ENCODE measurements at places on chromosomes 4 and X.
A peak's percentile ranks its signal among the peaks of the same experiment; 100 is the strongest.

DNA sequence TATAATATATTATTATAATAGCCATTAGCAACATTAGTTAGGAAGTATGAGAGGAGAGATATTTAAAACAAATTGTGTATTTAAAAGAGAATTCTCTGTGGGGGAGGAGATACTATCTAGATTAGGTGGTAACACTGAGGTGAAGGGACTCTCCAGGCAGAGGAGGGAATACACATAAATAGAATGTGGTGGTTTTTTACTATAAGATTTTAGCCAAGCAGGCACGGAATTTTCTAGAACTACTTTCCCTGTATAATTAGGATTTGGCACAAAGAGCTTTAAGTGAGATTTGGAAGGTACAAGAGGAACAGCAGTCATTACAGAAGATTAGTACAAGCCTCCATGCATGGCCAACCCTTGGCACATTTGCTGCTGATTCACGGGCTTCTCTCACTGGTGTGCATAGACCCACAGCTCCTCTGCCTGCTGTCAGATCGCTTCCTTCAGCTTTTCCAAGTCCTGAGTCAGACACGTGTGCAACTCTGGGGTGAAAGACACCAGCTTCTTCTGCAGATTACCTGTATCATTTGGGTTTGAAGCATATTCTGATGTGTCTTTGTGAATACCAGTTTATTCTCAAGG is 685.5 kb downstream of the KCTD8 start:
- peak; percentile 39 for DNase-seq

DNA sequence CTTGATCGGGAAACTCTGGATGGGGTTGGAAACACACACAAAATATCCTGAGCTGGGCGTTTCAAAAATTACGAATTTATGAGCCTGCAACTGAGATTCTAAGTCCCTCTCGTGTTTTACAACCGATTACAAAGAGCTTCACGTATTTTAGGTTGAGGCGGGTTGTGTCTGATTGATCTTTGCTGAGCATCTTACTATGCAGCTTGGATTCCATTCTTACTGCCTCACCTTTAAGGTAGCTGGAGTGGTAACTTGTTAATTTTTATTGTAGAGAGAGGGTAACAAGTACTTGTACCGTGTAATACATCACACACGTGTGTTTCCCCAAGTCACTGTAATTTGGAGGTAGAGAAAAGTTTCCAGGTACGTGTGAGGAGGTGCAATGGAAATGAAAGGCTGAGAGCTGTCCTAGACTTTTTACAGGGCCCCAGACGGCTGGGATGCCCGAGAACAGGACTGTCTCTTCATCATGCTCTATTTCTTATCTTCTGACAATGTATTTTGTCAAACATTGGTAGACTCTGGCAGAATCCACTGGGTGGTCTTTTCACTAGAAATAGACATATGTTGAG is 97.8 kb upstream of the TENM3 start:
- DNase-seq = peak; percentile 5

- peak; percentile 57 for DNase-seq
These were observed 136.2 kb upstream of the RPS6KA3 start for GRCh38 chrX:20402956-20403355.

GRCh38 chr4:147778942-147779341 is 47.1 kb downstream of the ARHGAP10 start:
- no peak for DNase-seq

DNA sequence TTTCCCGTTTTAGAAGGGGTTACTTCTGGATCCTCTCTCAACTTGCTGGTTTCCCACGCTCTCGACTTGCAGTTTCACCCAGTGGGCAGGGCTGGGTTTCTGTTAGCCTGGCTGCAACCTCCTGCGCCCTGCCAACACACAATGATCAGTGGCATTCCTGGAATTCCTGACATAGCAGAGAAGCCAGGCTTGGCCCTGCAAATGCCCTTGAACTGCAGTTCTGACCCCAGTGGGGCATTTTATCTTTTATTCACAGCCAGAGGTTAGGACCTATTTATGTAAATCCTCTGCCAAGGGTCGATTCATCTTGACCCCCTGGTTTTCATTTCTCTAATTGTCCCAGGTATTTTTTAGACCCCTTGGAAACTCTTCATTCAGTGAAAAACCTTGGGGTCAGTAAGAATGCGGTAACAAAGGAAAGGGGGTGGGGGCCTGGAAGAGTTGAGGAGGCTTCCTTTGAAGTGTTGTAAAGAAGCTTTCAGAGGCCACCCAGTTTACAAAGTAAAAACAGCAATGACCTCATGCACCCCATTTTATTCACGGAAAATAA is 217.6 kb downstream of the ZNF674 start:
- DNase-seq = no peak

- no peak for DNase-seq
These were observed 166.0 kb downstream of the ANTXR2 start for GRCh38 chr4:79907001-79907400.

DNA sequence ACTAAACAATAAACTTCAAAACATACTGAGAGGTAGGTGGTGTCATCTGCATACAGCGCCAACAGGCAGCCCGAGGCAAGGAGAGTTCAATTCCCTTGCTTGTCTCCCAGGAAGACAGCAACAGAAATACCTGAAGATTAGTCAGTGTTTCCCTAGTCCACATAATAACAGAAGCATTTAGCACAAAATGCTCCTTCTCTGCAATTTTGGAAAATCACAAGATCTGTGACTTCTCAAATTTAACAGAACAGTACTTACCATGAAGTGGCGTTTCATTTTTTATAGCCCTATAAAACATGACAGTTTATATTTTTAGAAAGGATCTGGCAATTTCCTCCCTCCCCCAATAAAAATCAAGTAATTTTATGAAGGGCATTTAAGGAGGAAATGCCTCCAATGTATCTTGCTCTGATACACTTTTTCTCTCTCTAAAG is 67.1 kb upstream of the MYOZ2 start:
- peak; percentile 18 for DNase-seq

GRCh38 chr4:150123796-150124677 is 45.8 kb downstream of the DCLK2 start:
- DNase-seq = peak; percentile 39

GRCh38 chr4:714087-714486 is 8.5 kb downstream of the PCGF3 start:
- DNase-seq = no peak

DNA sequence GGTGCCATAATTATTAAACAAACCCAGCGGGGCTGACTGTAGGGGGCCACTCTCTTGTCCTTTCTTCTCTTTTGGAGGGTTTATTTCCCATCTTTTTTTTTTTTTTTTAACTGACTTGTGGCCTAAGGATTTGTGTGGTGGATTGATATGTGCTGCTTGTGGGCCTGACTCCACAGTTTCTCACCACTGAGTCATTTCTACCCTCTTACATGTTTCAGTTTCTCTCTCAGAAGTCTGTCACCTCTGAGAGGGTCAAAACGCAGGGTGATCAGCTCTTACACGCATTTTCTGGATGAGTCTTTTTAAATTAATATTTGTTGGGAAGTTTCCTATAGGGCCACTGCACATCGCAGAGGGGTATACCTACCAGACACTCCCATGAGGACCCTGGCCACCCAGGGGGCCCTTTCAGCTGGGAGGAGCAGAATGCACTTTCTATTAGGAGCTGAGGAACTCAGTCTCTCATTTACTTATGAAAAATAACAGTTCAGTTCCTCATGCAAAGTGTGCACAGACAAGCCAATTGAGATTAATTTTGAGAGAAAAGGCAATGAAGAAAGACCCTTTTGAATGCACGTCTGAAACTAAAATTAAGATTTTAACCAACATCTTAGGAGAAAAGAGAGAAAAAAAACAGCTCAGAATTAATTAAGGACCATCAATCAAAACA is 407.9 kb downstream of the TECRL start:
- no peak for DNase-seq

DNA sequence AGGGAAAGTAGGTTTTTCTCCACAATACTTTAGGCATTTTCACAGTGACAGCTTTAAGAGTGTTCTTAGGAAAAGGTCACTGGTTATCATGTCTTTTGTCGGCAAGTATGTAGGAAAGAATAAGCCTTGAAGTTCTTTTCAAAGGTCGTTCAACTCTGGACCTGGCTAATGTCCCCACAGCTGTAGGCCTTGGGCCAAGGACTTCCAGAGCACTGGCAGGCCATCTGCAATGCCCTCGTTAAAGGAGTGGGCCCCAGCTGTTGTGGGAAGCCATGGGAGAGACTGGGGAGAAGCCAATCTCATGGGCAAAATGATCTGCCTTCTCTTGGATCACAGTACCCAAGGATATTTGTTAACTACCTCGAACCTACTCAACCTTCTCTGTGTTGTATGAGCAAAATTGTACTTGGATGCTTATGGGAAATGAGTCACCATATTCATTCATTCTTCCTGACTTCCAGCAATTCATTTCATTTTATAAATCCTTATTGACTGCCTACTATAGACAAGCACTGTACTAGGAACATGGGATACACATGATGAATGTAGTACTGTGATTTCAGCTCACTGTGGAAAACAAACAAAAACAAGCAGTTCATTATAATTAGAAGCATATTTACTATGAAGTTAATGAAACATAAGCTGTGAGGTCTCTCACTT is 141.1 kb upstream of the KIT start:
- DNase-seq = no peak

DNA sequence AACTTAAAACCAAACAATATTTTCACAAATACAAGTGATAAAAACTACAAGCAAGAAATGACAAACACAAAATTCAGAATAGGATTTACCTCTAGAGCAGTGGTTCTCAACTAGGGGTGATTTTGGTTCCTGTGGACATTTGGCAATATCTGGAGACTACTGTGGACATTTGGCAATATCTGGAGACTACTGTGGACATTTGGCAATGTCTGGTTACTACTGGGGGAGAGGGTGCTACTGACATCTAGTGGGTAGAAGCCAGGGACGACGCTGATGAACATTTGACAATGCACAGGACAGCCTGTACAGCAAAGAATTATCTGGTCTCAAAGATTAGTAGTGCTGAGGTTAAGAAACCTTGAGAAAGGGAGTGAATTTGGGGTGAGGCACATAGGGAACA is 169.8 kb downstream of the CLCN4 start:
- DNase-seq = peak; percentile 16

DNA sequence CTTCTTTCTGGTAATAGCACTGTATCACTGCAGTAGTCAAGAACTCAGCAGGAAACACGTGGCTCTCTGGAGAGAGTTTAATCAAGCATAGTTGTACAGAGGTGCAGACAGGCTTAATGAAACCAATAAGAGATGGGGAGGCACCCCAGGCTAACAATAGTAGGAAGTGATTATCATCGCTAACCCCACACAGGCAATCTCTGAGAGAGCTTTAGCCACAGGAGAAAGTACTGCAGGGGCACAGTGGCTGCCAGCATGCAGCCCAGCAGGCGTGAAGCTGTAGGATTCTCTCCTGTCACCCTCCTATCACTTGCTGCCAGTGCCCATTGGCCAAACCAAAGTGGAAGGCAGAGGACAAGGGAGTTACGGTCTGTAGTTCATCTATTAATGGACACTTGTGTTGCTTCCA is 450.0 kb upstream of the RASGEF1B start:
- no peak for DNase-seq

DNA sequence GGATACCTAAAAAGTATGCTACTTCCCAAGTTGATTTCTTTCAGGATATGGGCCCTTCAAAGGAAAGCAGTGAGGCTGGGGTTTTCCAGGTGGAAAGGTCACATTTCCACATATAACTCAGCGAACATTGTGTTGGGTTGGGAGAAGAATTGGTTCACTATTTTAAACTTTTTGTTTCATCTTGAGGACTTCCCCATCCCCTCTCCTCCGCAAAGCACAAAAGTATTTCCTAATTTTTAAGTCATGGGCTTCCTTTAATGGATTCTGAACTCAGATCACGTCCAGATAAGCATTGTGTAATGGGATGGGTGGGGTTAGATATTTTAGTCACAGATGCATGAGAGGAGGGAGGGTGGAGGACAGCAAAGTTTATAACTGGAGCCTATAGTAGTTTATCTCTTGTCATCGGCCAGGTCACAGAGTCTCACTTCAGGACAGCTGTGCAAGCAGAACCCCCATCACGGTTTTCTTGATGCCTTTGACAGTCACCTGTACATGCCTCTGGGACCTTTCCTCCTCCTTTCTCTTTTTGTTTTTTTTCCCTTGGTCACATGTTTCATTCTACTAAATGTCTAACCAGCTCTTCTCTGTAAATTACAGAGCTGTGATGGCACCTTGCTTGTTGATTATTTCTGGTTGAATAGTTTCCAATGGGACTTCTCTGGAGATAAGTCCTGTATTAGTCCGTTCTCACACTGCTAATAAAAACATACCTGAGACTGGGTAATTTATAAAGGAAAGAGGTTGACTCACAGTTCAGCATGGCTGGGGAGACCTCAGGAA is 115.4 kb downstream of the PTTG2 start:
- peak; percentile 85 for DNase-seq

GRCh38 chrX:132330156-132330729 is 111.0 kb upstream of the RAP2C start:
- no peak for DNase-seq

DNA sequence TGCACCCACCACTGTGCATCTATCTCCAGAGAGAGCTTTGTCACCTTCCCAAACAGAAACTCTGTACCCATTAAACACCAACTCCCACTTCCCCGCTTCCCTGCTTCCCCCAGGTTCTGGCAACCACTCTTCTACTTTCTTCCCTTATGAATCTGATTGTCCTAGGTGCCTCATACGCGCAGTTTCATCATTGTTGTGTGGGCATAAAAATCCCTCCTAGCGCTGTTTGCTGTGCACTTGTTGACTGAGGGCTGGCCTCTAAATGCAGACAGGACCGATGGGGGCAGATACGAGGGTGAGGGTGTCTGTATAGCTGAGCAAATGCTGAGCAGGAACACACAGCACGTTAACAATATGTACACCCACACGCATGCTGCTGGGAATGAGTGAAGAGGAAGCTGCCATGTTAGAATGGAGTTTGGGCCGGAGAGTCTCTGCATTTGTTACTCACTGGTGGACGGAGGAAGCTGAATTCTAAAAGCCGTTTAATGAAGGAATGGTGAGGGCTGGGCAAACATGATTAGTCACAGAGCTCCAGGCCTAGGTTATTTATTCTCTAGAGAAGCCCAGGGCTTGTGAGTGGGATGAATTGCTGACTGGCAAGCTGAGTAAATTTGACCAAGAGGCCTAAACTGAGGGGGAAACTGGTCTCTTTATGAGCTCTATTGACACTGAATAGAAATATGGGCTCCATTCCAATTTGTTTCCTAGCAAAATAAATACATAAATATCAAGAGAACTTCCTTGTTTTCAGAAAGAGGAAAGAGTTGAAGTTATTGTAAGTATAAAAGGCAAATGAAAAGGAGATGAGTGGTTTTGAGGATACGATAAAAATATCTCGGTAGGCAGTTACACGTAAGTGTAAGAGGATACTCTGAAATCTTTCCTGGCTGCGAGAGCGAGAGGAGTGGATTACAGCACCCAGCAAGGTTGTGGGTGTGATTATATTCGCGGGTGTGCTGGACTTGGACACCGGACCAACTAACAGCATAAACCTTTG is 95.9 kb upstream of the RPS6KA3 start:
- peak; percentile 84 for DNase-seq

- DNase-seq = peak; percentile 90
These were observed 43.2 kb upstream of the RBM47 start for GRCh38 chr4:40672528-40673522.

DNA sequence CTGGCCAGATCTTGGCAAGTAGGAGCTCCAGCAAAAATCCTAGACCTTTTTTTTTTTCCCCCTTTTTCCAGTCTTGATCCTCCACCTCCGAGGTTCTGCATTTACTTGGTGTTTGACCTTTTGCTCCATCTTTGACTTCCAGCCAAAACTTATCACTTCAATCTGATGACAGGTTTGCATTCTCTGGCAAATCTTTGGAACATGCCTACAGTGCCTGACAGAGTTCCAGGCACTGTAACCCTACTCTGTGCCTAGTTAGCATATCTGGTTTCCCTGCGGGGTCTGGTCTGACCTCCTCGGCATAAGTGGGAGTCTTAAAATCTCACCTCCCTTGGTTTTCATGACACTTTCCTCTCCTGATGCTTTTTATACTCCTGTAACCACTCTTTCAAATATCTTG is 39.4 kb upstream of the NR3C2 start:
- DNase-seq = no peak

GRCh38 chrX:107272431-107272921 is 66.1 kb downstream of the DNAAF6 start:
- no peak for DNase-seq
